ENCODE measurements at places on chromosomes 13 and 19. TPM values are rescaled to one million over a fixed set of nuclear protein-coding genes. Genes with fewer than 3 reads are reported as not detected.
A peak's percentile ranks its signal among the peaks of the same experiment; 100 is the strongest.

KCNRG gene
- total RNA-seq, result 0.31 TPM

PRR19 gene
- 2.1 TPM for total RNA-seq

SLC27A5 gene
- total RNA-seq, result 10.7 TPM

TMEM238 gene
- total RNA-seq, result 7.4 TPM

- H3K36me3 ChIP-seq, result no peaks in the 10 kb centered on the region
- no peaks in the 10 kb centered on the region for H3K4me1 ChIP-seq
- no peaks in the 10 kb centered on the region for H3K27me3 ChIP-seq
- no peak for DNase-seq
- H3K27ac ChIP-seq, result no peak overlapping the region
These were observed 9.1 kb downstream of the ZNF653 start for GRCh38 chr19:11496391-11497163.

- peak overlapping the region; percentile 81 for H3K4me3 ChIP-seq
- peak overlapping the region; percentile 90 for H3K27ac ChIP-seq
- DNase-seq, result no peak
- no peaks in the 10 kb centered on the region for H3K27me3 ChIP-seq
These were observed 564 bp downstream of the SPART start for GRCh38 chr13:36345438-36346221.

- DNase-seq, result no peak
- H3K36me3 ChIP-seq, result no peaks in the 10 kb centered on the region
- no peaks in the 10 kb centered on the region for H3K4me1 ChIP-seq
- H3K4me3 ChIP-seq, result no peak overlapping the region
- no peaks in the 10 kb centered on the region for H3K27me3 ChIP-seq
- no peak overlapping the region for H3K27ac ChIP-seq
These were observed 138.7 kb downstream of the SIPA1L3 start for GRCh38 chr19:38045554-38046253.

DNA sequence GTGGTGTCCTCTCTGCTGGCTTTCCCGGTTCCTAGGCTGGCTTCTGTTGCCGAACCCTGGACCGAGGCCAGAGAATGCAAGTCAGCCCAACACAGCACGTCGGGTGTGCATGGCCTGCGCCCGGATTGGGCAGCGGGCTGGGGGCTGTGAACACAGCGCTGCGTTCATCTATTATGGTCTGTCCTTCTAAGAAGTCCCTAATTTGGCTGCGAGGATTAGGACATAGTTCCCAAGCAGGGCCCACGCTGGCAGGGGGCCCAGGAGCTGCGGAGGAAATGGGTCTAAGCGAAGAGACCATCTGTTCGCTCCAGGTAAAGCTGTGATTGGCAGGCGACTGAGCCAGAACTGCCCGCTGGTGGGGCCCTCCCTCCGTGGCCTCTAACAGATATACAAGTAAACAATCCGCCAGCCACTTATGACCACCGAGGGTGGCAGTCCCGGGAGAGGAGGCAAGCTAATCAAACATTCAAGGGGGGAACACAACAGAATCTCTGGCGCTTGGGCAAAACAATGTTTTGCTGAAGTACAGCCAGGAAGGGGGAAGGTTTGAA is 6.0 kb downstream of the SYCE2 start:
- no peaks in the 10 kb centered on the region for H3K4me1 ChIP-seq
- H3K27me3 ChIP-seq, result no peaks in the 10 kb centered on the region
- H3K4me3 ChIP-seq, result no peak overlapping the region

GRCh38 chr19:33677745-33678426 is 56.1 kb downstream of the CHST8 start:
- H3K27me3 ChIP-seq, result peaks cover 21% of the 10 kb centered on the region
- no peak overlapping the region for H3K27ac ChIP-seq
- no peaks in the 10 kb centered on the region for H3K36me3 ChIP-seq
- DNase-seq, result no peak
- H3K4me1 ChIP-seq, result no peaks in the 10 kb centered on the region
- H3K4me3 ChIP-seq, result no peak overlapping the region

GRCh38 chr19:51784922-51785690 is 9.9 kb upstream of the FPR3 start:
- no peaks in the 10 kb centered on the region for H3K36me3 ChIP-seq
- no peak overlapping the region for H3K27ac ChIP-seq
- no peaks in the 10 kb centered on the region for H3K27me3 ChIP-seq
- H3K4me3 ChIP-seq, result no peak overlapping the region

DNA sequence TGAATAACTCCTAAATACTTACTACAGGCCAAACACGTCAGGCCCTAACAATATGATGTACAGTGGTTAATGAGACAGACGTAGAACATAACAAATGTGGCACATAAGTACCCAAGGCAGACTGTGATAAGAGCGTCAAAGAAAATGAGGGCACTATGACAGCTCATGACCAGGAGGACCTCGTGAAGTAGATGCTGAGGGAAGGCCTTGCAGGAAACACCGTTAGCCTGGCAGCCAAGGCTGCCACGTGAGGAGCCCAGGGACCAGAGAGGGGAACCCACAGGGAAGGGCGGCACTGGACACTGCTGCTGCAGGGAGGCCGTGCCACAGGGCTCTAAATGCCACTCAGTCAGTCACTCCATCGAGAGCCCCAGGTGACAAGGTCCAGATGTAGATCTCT is 5.7 kb downstream of the TUBGCP3 start:
- no peak for DNase-seq
- peaks cover 9% of the 10 kb centered on the region for H3K4me1 ChIP-seq
- H3K4me3 ChIP-seq, result no peak overlapping the region
- no peaks in the 10 kb centered on the region for H3K36me3 ChIP-seq

DNA sequence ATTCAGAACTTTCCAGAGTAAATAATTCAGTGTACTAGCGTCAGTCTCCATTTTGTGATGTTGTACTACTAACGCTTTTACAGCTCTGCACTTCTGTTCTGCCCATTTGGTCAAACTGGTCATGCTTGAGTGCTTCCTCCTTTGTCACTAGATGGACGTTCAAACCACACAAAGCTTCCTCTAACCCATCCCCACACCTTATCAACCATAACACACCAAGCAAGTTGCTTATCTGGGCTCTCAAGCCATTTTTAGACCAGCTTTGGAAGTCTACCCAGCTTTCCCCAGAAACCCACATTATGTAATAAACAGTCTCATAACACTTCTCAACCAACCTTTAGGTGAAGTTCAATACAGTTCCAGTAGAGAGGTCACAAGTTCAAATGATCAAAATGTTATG is 2.3 kb upstream of the ZNF347 start:
- H3K27ac ChIP-seq, result no peak overlapping the region
- DNase-seq, result no peak
- no peaks in the 10 kb centered on the region for H3K27me3 ChIP-seq
- H3K4me3 ChIP-seq, result no peak overlapping the region
- peaks cover 5% of the 10 kb centered on the region for H3K4me1 ChIP-seq

Measured in Panc1 (cell line).